Transverse colon (tissue), 4 donors: ENCODE measurements at places on chromosomes 1 and 21. TPM values are rescaled to one million over a fixed set of nuclear protein-coding genes. Genes with fewer than 3 reads are reported as not detected.

FAM110D gene
- 9.4 TPM for total RNA-seq

FH gene
- total RNA-seq, result 83.8 TPM

HSD3B1 gene
- total RNA-seq, result not detected

CPLANE2 gene
- 12.3 TPM for total RNA-seq

PINK1 gene
- 232 TPM for total RNA-seq

MYOG gene
- total RNA-seq, result not detected

OLIG2 gene
- total RNA-seq, result not detected

VSIG8 gene
- total RNA-seq, result not detected

DISP1 gene
- 2.2 TPM for total RNA-seq

TNFRSF4 gene
- total RNA-seq, result 4.8 TPM

NCF2 gene
- total RNA-seq, result 5.6 TPM

AKNAD1 gene
- not detected for total RNA-seq

PLA2G2D gene
- not detected for total RNA-seq

LDLRAD1 gene
- total RNA-seq, result not detected

ARHGEF11 gene
- 68.5 TPM for total RNA-seq

CACNA1E gene
- total RNA-seq, result 0.14 TPM

COL16A1 gene
- 57.7 TPM for total RNA-seq

VCAM1 gene
- total RNA-seq, result 6.0 TPM

CFAP74 gene
- total RNA-seq, result not detected

ZFP69B gene
- total RNA-seq, result not detected

DFFA gene
- 15.8 TPM for total RNA-seq

HOOK1 gene
- 20.6 TPM for total RNA-seq

F13B gene
- total RNA-seq, result not detected

MFAP2 gene
- total RNA-seq, result not detected
